ENCODE measurements at places on chromosomes 3 and 15.

DNA sequence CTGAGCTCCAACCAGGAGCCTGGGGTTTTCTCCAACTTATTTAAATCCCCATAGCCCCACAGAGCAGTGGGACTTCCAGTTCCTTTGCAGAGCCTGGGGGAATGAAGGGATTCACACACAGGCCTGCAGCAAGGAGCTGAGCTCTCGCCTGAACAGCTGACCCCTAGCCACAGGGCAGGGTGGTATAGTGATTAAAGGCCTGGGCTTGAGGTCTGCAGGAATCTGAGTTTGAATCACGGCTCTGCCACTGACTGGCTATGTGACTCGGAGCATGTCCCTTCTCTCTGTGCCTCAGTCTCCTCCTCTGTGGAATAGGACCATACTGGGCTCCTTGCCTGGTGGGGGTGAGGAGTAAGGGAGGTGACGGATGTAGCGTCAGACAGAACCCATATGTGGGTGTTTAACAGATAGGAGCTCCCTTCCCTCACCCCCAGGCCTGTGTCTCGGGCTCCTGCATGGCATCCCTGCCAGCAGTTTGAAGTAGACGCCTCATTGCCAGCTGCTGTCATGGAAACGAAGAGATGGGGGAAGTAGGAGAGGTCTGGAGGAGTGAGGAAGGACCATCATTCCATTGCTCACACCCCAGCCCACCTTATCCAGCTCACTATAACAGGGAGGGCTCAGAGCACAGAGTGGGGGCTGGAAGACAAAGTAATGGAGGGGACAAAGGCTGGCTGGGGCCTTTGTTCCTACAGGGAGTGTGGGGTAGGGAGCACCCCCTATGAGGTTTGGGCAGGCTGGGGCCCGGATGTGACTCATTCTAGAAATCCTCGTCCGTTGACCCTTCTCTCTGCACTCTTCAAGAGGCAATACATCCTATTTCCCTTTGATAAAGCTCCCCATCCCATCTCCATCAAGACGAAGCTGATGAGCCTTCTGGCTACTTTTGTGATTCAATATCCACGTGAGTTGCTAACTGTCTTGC lies 14.8 kb downstream of the HRH1 start:
- no peak for DNase-seq

GRCh38 chr3:125200731-125201139 lies 11.8 kb downstream of the SLC12A8 start:
- no peak for DNase-seq

- DNase-seq: peak; percentile 34
Measured at GRCh38 chr3:46690798-46691197, 2.7 kb downstream of the ALS2CL start.

GRCh38 chr3:184874709-184875644 lies 63.0 kb downstream of the VPS8 start:
- DNase-seq: peak; percentile 30

DNA sequence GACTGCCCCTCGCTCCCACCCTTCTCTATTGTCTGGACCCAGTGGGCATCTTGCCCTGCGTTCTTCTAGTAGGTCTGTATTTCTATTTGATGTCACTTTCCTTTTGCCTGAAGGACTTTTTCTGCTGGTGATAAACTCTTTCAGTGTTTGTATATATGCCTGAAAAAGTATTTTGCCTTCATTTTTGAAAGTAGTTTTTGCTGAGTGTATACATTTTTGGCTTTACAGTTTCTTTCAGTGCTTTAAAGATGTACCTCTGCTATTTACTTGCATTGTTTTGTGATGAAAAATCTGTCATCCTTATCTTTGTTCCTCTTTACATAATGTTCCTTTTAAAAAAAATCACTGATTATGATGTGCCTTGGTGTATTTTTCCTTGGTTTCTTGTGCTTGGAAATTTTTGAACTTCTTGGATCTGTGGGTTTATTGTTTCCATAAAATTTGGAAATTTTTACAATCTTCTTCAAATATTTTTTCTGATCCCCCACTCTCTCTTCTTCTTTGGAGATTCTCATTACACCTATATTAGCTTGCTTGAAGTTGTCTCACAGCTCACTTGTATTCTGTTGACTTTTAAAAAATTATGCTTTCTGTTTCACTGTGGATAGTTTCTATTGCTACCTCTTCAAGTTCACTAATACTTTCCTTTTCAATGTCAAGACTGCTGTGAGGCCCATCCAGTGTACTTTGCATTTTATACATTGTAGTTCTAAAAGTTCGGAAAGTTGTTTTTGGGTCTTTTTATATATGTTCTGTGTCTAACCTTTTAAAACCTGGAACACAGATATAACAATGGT lies 67.8 kb downstream of the RGMA start:
- DNase-seq: no peak

DNA sequence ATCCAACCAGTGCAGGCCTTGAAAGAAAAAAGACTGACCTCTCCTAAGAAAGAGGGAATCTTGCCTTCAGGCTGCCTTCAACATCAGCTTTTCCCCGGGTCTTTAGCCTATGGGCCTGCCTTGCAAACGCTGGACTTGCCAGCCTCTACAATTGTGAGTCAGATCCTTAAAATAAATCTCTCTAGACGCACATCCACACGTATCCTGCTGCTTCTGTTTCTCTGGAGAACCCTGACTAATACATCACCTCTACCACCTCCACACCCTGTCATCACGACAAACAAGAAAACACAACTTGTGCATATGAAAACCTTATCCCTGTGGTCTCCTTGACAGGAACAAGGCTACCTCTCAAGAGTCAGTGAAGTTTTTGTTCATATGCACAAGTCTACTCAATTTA lies 11.8 kb downstream of the CYFIP1 start:
- no peak for DNase-seq

DNA sequence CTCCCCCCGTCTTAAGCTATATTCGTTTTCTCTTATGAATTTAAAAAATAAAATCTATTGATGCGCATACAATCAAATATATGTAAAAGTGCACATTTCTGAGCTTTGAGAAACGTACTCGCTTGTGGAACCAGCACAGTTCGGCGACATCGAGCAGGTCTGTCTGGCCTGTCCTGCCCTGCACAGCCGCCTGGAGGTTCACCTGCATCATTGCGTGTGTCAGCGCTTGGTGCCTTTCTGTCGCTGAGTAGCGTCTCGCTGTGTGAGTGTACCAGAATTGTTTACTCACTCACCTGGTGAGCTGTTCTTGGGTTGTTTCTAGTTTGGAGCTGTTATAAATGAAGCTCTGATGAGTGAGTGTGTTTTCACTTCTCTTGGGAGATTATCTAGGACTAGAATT lies 104.0 kb downstream of the VGLL4 start:
- DNase-seq: no peak

DNA sequence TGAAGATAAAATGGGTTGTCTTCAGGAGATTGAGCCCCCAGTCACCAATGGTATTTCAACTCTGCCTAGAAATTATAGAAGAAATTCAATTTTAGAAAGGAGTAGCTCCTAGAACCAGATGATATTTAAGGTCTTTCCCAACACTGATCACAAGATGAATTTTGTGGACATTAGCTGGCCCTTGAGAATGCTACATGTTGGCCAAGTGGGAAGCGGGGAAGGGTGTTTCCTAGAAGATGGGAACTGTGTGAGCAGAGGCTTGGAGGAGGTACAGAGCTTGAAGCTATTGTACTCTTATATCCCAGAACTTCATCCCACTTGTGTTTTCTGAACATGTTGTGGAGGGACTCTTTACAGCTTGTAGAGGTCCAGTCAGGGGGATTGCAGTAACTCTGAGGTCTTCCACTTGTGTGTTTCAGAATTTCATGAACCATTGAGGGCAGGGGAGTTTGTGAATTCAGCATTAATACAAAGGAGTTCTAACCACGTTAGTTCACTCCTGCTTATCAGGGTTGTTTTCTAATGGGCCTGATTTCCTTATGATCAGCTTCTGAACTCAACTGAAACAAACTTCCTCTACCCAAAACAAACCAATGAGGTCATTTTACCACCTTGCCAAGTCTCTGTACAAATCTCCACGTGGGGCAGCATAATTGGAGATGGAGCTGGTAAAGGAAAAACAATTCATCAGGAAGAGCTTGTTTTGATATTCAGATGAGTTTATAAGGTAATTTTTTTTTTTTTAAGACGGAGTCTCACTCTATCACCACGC lies 152.6 kb upstream of the TPM1 start:
- no peak for DNase-seq

DNA sequence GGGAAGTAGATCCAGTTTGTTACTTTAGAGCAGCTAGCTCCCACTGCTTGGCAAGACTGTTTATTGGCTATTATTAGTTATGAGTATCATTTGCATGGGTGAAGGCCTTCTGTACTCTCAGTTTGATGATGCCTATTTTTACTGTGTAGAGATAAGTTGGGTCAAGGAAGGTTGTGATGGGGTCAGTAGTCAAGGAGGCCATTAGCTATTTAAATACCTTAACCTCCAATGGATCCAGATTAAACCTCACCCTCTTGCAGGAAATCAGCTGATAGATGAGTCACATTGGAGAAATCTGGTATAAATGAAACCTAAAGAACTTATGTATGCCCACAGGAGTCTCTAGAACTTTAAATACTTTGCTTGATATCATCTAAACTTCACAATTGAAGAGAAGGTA lies 45.0 kb downstream of the THBS1 start:
- DNase-seq: no peak

DNA sequence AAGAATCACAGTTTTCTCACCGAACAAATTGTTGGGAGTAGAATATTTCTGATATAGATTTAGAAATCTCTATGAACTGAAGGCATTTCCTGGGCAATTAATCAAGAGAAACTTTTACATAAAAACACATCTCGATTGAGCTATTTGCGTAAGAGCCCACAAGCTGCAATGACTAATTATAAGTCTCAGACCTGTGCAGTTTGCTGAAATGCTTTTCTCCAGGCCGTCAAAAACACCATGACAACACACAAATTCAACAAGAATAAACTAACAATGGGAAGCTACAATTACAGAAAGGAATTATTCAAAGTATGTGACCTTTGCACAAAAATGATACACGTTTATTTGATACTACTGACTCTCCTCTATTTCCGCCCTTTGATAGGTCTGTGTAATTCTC lies 481.2 kb upstream of the WNT5A start:
- DNase-seq: no peak
